ENCODE measurements at places on chromosomes 3 and 15. TPM values are rescaled to one million over a fixed set of nuclear protein-coding genes. Genes with fewer than 3 reads are reported as not detected.

The IQCF5 gene
- total RNA-seq = not detected

- no peak for DNase-seq
Observed at GRCh38 chr15:69921626-69922619, 175.8 kb downstream of the TLE3 start.

GRCh38 chr3:187744169-187745151 is 808 bp downstream of the BCL6 start:
- peak; percentile 68 for DNase-seq

The HESX1 gene
- total RNA-seq = 0.98 TPM

DNA sequence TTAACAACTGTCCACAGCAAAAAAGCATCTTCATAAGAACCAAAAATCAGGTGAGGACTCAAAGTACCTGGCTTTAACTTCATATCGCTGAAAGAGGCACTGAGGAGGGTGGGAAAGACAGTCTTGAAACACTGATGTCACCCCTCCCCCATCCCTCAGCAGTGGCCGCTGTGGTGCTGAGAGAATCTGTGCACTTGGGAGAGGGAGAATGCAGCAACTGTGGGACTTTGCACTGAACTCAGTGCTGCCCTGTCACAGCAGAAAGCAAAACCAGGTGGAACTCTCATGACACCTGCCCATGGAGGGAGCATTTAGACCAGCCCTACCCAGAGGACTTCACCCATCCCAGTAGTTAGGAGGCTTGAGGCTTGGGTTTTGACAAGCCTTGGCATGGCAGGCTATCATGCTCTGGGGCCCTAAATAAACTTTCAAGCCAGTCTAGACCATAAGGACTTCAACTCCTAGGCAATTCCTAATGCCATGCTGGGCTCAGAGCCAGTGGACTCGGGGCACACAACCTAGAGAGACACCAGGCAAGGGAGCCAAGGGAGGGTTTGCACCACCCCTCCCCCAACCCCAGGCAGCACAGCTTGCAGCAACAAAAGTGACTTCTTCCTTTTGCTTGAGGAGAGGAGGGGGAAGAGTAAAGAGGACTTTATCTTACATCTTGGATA is 6.1 kb upstream of the ZSCAN2 start:
- DNase-seq = no peak

- DNase-seq = no peak
Observed at GRCh38 chr15:32799936-32800535, 82.2 kb downstream of the GREM1 start.

- no peak for DNase-seq
Observed at GRCh38 chr15:101070502-101071273, 151.5 kb downstream of the LRRK1 start.

The PLXND1 gene
- 15.5 TPM for total RNA-seq

The NOX5 gene
- total RNA-seq = 0.05 TPM

The PDZRN3 gene
- total RNA-seq = 6.8 TPM

DNA sequence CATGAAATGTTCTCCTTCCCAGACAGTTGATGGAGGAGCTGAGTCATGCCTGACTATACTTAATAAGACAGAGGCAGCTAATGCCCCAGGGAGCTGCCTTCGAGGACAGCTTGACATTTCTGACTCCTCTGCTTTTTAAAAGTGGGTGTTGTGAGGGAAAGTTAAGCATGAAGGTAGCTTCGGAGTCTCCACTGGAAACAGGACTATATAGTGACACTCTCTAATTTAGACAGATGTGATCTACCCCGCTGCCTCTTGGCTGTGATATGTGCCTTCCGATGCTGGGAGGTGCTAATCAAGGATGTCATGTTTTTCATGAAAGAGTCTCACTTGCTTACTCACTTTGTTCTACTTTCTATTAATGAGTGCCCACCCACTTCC is 72.7 kb downstream of the IL1RAP start:
- DNase-seq = no peak

- no peak for DNase-seq
Observed at GRCh38 chr3:163560459-163560858, 1517.8 kb downstream of the SI start.

The CNTN4 gene
- 5.5 TPM for total RNA-seq

The GAP43 gene
- 0.09 TPM for total RNA-seq
